ENCODE measurements at places on chromosomes 11 and 22. TPM values are rescaled to one million over a fixed set of nuclear protein-coding genes. Genes with fewer than 3 reads are reported as not detected.
A peak's percentile ranks its signal among the peaks of the same experiment; 100 is the strongest.

TPH1 gene
- total RNA-seq: under 0.01 TPM

GRCh38 chr11:113444502-113445123 lies 30.6 kb downstream of the DRD2 start:
- DNase-seq: no peak

- DNase-seq: no peak
Observed at GRCh38 chr11:9494316-9494715, 33.5 kb downstream of the ZNF143 start.

APOA5 gene
- not detected for total RNA-seq

GRCh38 chr11:9677951-9678350 lies 14.1 kb downstream of the SWAP70 start:
- no peak for DNase-seq

TMEM191B gene
- not detected for total RNA-seq

MPZL2 gene
- total RNA-seq: not detected

- peak; percentile 42 for DNase-seq
Observed at GRCh38 chr11:132718711-132719671, 813.3 kb downstream of the OPCML start.

DNA sequence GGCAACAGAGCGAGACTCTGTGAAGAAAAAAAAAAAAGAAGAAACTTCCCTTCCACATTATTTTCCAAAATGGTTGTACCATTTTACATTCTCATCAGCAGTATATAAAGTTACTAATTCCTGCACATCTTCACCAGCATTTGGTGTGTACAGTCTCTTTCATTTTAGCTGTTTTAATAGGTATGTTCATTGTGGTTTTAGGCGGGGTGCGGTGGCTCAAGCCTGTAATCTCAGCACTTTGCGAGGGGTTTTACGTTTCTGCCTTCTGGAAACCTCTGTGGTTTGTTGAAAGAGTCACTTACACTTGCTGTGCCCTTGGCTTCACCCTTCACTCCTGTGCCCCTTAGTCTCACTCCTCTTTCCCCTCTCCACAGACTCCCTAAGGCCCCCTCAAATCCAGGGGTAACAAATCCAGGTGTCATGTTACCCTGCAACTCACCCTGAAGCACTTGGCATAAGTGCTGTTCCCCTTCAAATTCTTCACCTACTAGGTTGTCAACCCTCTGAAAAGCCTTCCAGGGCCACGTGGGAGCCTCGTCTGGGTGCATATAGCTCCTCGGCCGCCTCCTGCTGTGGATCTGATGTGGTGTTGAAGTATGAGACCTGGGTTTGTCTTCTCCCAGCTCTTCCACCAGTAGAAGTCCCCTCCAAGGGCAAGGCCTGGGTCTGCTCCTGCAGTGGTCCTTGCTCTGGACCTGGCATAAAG lies 20.8 kb downstream of the TOB2 start:
- no peak for DNase-seq

SCGB1C1 gene
- total RNA-seq: not detected

TRIM48 gene
- total RNA-seq: 0.24 TPM

SLC6A5 gene
- not detected for total RNA-seq

GRCh38 chr11:40998920-40999319 lies 460.5 kb downstream of the LRRC4C start:
- no peak for DNase-seq

DNA sequence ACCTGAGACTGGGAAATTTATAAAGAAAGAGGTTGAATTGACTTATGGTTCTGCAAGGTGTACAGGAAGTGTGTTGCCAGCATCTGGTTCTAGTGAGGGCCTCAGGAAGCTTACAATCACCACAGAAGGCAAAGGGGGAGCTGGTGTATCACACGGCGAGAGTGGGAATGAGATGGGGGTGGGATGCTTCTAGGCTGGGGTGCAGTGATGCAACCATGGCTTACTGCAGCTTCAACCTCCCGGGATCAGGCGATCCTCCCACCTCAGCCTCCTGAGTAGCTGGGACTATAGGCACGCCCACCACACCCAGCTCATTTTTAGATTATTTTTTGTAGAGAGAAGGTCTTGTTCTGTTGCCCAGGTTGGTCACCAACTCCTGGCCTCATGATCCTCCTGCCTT lies 61.0 kb downstream of the C22orf31 start:
- DNase-seq: no peak

GRCh38 chr11:6618117-6619003 lies 862 bp downstream of the TPP1 start:
- peak; percentile 75 for DNase-seq

TTC38 gene
- 34.4 TPM for total RNA-seq

PTPN5 gene
- total RNA-seq: not detected

EHBP1L1 gene
- 47.8 TPM for total RNA-seq

- DNase-seq: no peak
Observed at GRCh38 chr11:19832086-19832750, 119.6 kb downstream of the NAV2 start.

GRCh38 chr22:22800716-22801115 lies 86.9 kb upstream of the IGLL5 start:
- no peak for DNase-seq

DNA sequence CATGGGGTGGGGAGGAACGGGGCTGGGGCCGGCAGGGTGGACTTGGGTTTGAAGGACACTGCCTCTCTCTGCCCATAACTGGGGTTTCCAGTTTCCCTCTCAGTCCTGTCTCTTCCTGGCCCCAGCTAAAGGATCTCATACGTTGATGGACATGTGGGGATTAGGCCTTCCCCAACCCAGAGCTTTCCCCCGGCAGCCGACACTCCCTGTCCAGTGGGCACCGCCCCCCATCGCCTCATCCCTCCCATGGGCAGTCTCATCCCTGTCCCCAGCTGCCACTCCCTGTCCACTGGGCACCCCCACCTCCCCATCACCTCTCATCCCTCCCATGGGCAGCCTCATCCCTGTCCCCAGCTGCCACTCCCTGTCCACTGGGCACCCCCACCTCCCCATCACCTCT lies 22.2 kb upstream of the ACR start:
- no peak for DNase-seq

NECTIN1 gene
- 7.7 TPM for total RNA-seq

GRCh38 chr11:16184588-16184987 lies 171.8 kb downstream of the SOX6 start:
- peak; percentile 2 for DNase-seq

DNA sequence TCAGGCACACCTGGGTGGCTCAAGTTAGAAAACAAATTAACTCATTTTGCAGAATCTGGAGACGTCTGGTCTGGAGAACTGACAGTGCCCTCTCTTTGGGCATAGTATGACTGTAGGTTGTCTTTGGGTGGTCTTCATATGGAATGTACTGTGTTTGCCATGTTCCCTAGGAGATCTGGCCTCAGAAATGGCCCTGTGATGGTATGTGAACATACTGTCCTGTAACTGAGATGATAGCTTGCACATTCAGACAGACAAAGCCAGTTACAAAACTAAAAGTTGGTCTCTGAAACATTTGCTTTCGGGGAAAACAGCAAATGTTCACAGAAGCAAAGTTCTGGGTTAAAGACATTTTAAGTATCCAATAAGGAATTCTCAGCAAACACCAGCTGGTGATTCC lies 29.7 kb downstream of the CD44 start:
- no peak for DNase-seq

- peak; percentile 72 for DNase-seq
Observed at GRCh38 chr22:39309364-39309861, 10.0 kb downstream of the RPL3 start.

- no peak for DNase-seq
Observed at GRCh38 chr11:35066783-35067423, 72.1 kb upstream of the CD44 start.

DNA sequence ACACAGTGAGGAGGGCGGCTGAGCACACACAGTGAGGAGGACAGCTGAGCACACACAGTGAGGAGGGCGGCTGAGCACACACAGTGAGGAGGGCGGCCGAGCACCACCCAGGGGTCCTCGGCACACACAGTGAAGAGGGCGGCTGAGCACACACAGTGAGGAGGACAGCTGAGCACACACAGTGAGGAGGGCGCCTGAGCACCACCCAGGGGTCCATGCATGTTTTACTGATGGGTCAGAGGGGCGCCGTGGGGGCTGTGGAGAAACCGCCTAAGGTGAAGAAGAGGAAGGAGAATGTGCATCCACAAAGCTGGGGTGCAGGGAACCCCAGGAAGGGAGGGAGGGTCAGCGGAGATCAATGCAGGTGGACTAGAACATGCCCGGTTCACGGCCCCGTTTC lies 461.8 kb downstream of the BRD1 start:
- no peak for DNase-seq

- DNase-seq: peak; percentile 87
Observed at GRCh38 chr11:114678125-114679036, at the start of gene NXPE2. TSS of gene NXPE2 (plus strand) at chr11:114678527. CDS start at chr11:114678576, 49 bp downstream.

CD248 gene
- total RNA-seq: not detected

DNA sequence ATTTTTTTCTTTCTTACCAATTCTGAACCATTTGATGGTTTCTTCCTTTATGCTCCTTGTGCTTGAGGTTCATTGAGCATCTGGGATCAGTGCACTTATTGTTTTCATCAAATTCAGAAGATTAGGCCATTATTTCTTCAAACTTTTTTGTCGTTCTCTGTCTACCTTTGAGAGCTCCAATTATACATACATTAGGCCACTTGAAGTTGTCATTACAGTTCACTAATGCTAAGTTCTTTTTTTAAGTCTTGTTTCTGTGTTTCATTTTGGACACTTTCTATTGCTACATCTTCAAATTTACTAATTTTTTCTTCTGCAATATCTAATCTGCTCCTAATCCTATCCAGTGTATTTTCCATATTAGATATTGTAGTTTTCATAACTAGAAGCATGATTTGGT lies 40.8 kb downstream of the CDPF1 start:
- no peak for DNase-seq

DNA sequence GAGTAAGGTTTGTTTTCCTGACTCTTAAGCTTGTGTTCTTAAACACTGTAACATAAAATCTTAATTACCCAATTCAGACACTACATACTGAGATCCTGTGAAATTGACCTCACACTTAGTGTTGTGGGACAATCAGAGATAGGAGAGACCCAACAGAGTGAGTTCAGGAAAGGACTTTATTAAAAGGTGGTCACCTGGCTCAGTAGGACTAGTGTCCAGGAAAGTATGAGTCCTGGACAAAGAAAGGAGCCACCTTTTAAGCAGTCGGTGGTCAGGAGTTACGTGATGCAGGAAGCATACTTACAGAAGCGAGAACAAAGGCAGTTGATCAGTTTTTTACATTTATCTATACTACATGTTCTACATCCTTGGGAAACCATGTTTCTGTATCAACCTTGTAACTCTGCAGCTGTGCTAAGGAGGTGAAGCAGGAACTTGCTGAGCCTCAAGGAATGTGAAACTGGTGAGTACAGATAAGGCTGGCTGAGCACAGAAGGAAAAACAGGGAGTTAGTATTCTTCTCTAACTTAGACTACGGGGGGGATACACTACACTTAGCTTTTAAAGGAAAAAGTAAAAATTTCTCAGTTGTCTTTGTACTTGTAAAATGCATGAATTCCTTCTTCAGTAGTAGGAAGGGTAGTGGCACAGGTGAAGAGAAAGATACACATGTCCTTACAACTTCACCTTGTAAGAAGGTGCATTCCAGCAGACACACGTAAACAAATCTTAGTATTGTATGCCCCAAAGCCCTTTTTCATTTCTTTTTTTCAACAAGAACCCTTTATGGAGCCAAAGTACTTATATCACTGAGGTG lies 15.1 kb downstream of the OR51E1 start:
- no peak for DNase-seq

USH1C gene
- not detected for total RNA-seq
